ENCODE measurements at places on chromosomes 2 and 18.

DNA sequence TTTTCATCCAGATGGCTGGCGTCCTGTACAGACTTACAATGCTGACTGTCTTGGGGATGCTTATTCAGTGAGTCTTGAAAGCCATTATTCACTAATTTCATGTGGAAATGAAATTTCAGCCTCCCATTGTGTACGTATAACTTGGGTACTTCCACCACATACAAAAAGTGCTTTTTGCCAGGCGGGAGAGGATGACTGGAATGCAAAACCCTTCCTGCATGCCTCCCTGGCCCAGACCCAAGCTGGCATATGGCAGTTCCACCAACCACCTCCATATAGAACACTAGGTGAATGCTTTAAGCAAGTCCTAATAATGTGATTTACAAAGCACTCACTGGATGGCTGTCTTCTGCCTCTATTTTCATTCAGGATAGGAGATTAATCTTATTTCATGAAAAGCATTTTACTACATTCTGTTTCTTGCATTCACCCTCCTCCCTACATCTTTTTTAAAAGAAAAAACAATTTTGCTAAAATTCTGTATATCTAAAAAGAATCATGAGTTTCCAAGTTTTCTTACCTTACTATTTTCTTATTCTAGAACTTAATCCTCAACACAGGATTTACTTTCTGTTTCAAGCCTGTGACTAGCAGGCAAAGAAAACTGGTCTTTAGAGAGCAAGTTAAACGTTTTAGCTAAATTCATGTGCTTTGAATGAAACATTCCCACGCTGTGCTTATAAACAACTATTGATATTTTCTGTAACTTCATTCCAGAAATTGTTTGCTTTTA lies 327.6 kb downstream of the NCKAP5 start:
- DNase-seq, result no peak

DNA sequence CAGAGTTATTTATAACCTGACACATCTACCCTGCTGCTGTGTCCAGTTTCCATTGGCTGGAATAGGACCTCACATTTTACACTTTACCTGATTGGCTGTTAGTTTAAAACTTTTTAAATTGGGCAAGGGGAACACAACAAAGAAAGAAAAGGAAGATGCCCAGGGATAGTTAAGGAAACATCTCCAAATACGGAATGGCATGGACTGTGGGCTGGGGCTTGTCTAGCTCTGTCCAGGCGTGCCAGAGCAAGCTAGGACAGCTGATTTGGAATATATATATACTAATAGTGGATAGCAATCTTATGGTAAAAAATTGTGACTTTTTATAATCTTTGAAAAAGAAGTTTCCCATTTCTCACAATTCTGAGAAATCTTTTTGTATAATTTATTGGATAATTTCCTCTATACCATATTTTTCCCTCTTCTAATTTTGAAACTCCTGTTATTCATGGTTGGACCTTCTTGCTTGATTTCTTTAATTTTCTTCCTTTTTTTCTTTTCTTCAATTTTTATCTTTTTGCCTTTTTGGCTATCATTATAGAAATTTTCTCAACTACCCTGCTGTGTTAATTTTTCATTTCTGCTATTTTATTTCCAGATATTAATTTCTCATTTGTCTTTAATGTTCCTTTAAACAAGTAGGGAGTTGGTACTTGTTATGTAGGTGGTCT lies 55.9 kb downstream of the COMMD1 start:
- no peak for DNase-seq

DNA sequence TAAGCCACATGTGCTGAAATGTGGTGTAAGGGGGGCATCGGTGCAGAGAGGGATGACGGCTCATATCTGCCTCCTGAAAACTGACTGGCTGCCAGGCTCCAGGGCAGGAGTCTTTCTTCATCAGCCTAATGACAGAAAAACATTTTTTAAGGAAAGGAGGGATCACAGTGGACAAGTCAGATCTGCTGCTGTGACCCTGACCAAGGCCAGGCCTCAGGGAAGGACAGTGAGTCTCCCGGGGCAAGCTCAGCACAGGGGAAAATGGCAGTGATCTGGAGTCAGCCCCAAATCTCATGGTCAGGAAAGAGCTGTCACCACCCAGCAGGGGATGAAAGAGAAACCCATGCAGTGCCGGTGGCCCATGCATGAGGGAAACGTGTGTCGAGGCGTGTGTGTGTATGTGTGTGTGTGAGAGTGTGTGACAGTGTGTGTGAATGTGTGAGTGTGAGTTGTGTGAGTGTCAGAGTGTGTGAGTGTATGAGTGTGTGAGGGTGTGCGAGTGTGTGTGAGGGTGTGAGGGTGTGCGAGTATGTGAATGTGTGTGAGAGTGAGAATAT lies 134.5 kb downstream of the INHBB start:
- no peak for DNase-seq

DNA sequence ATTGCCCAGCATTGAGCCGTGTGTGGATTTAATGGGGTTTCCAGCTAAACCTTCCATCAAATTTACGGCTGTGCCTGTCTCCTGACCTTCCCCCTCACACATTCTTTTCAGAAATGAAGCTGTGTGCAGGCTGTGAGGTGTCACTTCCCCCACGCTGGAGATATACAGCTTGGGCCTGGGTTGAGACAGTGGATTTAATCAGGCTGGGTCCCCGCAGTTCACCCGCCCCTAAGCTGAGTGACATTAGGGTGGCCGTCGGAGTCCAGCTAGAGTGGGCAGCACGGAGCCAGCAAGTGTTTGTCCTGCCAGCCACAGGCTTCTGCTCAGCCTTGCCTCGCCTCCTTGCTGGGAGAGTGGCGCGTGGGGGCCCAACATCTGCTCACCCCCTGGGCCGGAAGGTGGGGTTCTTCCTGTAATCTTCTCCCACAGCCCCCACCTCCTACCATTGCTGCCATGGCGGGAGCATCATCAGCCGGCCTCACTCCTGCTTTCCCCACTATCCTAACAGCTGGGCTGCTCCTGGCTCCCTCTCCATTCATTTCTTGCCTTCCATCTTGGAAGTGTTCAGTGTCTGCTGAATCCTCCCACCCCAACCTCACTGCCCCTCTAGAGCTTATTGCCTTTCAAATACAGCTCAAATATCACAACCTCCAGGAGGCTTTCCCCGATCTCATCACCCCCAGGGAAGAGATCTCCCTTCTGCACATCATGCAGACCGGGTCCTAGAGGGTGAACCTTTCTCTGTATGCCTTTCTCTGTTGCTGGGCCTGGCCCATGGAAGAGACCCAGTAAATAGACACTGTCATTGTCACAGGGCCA lies 149.0 kb downstream of the GLI2 start:
- DNase-seq, result no peak

DNA sequence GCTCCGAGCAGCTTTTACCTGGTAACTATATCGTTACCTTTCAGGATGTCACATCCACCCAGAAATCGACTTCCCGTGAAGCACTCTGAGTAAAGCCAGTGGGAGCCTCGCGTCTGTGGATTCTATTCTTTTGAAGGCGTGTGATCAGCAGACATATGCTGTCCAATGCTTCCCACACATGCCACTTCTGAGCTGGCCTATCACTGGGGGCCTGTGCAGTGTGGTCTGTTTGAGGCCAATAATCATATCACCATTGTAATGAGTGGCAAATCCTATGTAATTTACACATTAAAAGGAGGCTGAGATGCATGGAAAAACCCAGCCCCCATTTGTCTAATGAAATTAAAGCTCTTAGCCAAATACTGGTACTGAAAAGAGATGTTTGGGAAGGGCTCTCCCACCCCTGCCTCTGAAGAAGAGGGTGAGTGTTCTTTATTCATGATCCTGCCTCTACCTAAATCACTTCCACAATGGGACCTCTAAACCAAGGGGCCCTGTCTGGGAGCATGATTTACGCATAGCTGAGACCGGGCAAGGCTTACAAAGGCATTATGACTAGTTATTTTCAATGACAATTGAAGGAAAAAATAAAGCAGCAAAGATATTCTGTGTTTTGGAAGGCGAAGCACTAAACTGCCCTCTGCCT lies 686.8 kb downstream of the ZEB2 start:
- DNase-seq, result no peak

DNA sequence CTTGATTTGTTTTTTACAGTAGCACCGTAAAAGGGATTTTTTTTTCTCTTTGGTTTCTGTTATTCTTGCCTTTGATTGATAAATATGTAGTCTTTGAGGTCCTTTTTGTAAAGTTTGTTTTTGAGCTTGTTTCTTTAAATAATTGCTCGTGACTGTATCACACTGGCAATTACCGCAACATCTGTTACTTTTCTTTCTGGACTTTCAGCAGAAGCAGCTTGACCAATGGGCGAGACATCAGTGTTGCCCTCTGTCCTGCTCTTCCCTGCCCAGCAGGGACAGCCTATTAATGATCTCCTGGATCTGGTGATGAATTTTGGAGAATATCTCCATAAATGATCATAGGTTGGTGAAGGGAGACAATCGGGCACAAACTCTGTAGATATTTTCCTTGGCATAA lies 74.9 kb downstream of the TDRD15 start:
- DNase-seq, result no peak

DNA sequence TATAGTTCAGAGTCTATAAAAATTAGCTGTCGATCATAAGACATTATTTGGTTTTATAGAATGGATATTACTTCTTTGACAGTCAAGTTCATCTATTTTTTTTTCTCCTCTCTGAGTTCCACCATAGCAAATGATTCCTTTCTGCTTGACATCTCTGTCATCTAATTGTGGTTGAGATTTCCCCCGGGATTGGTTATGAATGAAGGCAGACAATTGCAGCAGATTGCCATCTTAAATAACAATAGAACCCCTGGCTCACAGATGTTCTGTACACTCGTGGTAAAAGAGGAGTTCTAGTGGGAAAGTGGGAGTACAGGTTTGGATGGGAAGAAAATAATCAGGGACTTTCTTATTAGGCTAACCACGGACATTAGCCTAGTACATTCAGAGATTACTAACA lies 292.1 kb upstream of the NRXN1 start:
- DNase-seq, result no peak

GRCh38 chr2:152583512-152584229 lies 133.6 kb downstream of the PRPF40A start:
- DNase-seq, result no peak

DNA sequence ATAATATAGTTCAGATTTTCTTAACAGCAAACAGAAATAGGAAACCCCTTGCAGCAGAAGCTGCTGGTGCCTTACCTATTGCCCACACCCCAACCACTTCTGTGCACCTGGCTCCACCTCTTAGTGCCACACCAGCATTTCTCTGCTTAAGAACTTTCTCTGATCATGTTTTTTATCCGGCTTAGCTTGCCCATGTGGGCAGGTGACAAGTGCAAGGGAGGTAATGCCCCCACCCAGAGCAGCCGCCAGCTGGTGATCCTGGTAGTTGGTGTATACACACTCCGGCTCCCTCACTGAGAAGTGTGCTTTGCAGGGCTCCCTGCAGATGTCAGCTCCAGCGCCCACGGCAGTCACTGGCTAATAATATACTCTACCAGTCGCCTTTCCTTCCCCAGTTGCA lies 126.3 kb downstream of the ALPK2 start:
- peak; percentile 25 for DNase-seq

GRCh38 chr18:13136056-13136903 lies 82.3 kb upstream of the LDLRAD4 start:
- peak; percentile 26 for DNase-seq

DNA sequence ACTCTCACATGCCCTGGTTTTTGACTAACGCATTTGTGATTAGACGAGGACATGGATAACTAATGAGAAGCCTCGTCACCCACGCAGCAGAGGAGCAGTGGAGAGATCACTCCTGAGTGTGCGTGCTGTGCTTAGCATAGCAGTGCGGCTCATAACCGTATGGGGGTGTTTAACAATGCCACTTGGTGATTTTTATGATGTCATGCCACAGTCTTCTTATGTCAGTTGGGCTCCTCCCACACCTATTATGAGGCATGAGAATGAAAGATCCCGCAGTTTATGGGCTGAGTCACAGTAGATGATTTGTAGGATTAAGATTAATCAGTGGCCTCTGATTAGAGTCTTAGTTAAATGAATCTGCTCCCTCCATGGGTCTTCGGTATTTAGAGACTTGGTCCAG lies 2.5 kb upstream of the SMIM21 start:
- no peak for DNase-seq

- DNase-seq, result no peak
Observed at GRCh38 chr2:85265304-85265703, 62.5 kb downstream of the TGOLN2 start.

- no peak for DNase-seq
Observed at GRCh38 chr18:49032189-49032584, 81.4 kb upstream of the SMAD7 start.

- DNase-seq, result peak; percentile 27
Observed at GRCh38 chr2:199739413-199740110, 111.4 kb downstream of the FTCDNL1 start.

DNA sequence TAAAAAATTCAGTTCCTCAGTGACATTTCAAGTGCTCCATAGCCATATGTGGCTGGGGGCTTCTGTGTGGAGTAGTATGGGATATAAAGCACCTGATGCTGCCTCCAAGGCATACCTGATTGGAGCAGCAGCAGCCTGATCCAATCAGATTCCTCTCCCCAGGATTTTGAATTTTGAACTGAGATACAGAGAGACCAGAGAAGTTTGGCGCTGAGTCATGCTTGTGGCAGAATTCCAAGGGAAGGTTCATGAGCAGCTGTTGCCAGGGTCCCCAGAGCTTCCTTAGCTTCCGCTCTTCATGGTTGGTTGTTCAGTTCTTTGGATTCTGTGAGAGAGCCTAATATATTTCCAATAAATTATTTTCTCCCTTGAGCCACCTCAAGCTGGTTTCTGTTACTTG lies 29.0 kb upstream of the CFAP36 start:
- DNase-seq, result peak; percentile 41

DNA sequence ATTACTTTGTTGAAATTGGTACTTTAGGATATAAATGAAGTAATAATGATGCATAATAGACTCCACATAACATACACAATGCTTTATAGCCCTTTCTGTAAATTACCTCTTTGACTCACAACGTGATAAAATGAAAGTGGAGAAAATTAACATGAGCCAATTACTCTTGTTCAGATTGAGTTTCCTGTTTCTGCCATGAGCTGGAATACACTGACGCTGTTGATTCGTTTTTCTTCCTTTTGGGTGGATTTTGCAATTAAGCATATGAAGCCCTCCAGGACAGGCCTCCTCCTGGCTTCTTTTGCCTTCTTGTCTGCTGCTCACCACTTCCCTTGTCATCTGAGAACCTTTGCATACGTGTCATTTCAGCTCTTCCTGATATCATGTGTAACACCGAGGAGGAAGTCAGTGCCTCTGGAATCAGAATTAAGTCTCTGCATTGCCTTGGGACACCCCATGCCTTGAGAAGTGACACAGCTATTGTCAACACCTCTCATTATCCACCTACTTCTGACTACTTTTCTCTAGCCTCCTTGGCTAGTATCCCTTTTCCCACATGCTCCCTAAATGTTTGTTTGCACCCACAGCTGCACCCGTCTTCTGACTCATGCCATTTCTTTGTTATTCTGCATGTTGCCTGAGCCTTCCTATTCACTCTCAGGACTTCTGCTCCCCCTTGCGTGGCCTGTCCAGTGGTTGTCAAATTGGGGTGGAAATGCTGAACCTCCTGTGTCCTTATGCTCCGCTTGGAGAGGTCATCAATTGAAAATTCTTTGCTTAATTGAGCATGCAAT lies 134.1 kb downstream of the FMNL2 start:
- no peak for DNase-seq

GRCh38 chr2:53770264-53770663 lies 2.7 kb downstream of the CHAC2 start:
- DNase-seq, result no peak

- DNase-seq, result no peak
Observed at GRCh38 chr2:174024524-174025270, 59.5 kb upstream of the SP3 start.

GRCh38 chr2:27806311-27807059 lies 35.0 kb downstream of the MRPL33 start:
- no peak for DNase-seq
